Activated T-helper 1 cell treated with Interleukin-2 at 50 U/mL for 16 hours (primary cell): ENCODE measurements at places on chromosomes 2 and 18.

GRCh38 chr2:190105554-190105953, 43.0 kb upstream of the MSTN start:
- DNase-seq = no peak

DNA sequence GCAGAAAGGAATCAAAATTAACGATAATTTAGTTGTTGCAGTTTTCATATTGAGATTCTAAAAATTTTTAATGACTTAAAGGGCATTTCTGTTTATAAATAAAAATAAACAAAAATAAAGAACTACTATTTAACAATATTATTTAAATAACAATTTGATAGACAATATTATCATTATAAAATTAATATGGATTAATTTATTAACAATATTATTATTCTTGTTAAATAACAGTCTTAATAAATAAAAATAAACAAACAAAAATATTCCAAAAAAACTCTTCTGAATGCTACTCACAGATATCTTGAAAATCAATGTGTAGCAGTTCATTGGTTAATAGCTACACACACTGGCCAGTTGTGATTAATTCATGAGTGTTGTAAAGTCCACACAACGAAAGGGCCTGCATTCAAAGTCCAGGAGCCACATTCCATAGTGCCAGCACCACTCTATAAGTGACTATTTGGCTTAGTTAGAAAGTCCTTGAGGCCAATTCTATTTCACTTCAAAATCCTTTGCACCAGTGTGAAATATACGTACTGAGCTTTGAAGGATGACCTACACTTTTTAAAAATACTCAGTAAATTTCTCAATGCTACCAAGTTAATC, 117.1 kb downstream of the ZNF521 start:
- no peak for DNase-seq

GRCh38 chr2:104539649-104540048, 314.3 kb upstream of the POU3F3 start:
- no peak for DNase-seq

- DNase-seq = no peak
Observed at GRCh38 chr18:44900627-44901026, 219.9 kb downstream of the SETBP1 start.

GRCh38 chr18:11089931-11090715, 59.2 kb downstream of the PIEZO2 start:
- DNase-seq = no peak

DNA sequence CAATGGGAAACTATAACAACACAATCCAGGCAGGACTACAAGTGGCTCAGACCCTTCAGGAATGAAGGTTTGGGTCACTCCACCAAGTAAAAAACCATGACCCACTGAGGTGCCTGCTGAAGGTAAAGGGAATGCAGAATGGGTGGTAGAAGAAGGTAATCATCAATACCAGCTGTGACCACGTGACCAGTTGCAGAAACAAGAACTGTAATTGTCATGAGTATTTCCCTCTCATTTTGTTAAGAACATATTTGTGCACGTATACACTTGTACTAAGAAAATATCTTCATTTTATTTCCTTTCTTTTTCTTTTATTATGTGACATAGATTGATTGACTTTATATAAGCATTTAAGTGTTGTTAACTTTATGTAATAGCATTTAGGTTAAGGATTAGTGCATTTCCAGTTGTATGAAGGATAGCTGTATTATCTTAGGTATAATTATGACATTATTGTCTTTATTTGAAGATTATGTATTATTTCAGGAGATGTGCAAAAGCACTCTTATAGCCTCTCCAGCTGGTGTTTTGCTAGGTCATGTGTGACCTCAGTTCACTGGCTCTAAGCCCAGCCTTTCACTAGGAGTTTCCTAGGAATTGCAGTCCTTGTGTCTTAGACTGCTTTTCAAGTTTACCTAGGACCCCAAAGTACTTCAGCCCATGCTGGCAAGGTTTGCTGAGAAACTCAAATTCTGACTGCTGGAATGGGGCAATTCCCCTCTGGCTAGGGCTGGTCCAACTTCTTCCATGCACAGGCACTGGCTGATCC, 125.7 kb upstream of the DPP10 start:
- DNase-seq = no peak

- no peak for DNase-seq
Observed at GRCh38 chr2:8015848-8016600, 665.8 kb upstream of the ID2 start.

DNA sequence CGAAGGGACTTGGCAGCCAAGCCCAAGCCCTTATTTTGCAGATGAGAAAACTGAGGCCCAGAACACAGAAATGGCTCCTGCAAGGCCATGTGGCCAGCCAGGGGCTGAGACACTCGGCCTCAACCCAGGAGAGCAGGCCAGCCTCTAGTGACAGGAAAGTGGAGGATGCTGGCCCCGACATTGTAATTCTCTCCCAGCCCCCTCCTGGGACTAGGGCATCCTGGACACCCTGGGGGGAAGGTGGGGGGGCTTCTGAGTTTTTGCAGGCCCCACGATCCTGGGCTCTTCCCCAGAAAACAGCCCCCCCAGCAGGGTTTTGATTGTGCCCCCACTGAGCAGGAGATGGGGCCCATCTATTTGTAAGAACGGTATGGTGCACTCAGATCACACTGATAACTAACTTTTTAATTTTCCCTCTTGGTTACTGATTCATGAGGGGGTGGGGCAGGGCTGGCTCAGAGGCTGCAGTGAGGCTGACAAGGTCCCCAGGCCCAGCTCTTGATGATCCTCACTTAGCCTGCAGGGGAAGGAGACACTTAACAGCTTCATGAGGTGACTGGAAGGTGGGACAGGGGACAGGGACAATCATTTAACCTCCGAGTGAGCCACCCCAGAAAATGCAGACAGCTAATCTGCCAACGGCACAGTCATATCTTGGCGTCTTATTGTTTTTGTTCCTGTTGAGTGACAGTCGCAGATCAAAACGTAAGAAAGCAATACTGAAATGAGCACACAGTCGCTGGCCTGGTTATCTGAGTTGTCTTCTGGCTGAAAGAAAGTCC, 18.9 kb downstream of the SMAD7 start:
- no peak for DNase-seq

DNA sequence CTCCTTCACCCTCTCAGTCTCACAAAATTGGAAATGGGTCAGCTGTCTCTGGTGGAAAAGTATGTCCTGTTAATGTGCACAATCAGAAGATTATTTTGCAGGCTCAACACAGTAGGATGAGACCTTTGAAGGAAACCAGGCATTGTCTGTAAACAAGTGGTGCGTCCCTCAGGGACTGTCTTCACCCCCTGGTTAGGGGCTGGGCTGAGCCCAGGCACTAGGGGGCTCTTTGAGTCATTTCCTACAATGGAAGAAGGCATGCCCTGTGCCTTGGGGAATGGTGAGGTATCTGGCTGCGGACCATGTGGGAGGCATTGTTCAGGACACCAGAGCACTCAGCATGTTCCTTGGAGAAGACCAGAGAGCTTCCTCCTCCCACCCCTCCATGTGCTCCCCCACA, 26.8 kb downstream of the PKDCC start:
- DNase-seq = no peak

DNA sequence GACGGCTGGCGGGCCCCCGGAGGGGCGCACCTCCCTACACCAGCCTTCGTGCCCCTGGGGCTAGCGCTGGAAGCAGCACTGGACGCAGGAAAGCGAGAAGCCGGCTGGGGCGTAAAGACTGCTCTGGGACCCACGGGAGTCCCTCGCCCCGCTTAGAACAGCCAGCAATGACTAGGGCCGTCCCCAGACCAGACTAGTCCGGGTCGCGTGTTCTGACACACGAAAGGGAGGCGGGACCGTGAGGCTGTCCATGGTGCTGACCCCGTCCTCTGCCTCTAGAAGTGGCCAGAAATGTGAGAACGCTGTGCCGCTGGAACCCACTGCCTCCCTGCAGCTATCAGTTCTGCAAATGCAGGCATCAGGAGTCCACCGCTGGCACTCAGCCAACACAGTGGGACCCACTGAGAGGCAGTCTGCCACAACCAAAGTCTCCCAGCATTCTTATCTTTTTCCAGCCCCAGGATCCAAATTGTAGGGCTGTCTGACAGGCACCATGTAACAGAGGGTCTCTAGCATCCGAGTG, at the start of gene UCN:
UCN (minus strand) TSS at position 87 of the 523 bp plus-strand sequence. CDS start 550 bp downstream, outside the sequence.
- DNase-seq = no peak

DNA sequence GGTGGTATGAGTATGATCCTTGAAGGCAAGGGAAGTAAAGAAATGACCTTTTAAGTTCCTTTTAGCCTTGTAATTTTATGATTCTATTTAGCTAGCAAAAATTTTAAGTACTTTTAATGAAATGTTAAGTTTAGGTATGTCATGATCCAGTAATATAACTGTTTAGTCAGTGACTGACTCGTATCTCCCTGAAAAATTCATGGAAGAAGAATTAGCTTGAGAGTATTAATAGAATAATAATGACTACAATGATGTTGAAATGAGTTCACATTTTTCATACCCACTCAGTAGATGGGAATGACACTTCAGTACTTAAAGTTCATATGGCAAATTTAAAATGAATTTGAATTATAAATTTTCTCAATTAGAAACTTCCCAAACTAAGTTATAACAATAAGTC, 14.6 kb downstream of the RAB3GAP1 start:
- DNase-seq = no peak

DNA sequence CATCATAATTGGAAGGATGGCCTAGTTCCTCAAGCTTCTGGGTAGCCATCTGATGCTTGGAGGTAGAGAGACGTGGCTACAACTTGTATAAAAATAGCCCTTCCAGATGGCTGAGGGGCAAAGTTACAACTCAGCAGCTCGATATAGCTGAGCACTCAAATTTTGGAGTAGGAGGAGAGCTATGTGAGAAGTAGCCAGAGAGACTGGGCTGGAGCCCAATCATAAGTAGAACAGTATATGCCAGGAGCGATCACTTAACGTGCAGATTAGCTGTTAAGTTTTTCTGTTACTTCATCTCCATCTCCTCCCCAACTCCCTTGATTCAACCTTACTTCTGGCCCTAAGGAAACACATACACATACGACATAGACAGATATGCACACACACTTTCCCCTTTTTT, 28.8 kb downstream of the CNRIP1 start:
- no peak for DNase-seq

GRCh38 chr2:70979180-70979488, 704 bp downstream of the ANKRD53 start:
- no peak for DNase-seq

DNA sequence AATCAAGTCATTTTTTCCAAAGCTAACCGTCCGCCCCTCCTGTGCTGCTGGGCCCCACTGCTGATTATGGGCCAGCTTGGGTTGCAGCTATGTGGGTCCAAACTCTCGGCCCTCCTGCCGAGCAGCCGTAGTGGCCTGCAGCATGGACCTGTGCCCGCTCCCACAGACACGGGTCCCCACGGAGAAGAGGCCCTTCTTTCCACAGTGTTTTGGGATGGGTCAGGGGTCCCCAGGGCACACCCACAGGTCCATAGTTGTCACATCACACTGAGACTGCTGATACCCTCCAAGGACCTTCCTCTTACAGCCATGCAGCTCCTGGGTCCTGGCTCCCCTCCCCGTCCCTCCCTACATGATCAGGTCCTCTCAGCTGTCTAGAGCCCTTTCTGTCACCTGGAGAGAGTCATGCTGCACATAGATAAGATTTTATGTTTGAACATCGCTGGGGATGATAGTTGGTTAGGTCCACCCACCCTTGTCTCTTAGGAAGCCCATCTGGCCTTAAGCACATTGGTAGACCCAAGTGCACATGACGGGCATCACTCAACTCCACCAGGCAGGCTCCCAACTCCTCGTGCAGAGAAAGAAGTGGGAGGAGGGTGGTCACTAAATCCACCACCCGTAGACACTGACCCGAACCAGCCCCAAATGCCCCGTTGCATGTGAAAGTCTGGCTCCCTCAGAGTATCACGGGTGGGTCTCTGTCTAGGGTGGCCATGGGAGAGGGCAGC, 17.5 kb downstream of the GPR55 start:
- no peak for DNase-seq

DNA sequence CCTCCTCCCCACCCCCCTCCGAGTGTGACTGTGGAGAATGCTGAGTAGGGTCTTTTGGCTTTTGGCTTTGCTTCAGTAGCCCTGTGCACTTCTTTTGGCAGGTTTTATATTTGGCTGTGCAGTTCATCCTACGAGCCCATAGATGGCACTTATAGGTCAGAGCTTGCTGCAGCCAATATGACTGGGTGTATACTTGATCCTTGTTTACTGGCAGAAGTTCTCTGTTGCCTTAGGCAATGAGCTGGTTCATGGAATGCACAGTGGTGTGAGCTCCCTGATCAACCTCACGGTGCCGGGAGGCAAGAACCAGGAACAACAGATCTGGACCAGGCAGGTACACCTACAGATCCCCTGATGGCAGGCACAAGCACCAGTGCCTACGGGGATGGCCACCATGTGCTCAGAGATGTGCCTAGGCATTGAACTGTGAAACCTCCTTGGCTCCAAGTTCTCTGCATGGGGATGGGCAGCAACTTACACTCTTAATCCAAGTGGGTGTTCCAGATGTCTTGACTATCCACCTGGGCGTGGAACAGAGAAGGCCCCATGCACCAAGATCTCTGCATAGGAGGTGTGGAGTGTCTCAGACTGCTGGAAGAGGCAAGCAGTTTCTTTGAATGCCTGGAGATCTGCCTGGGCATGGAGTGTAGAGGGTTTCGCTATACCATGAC, 190.4 kb downstream of the KIAA1328 start:
- no peak for DNase-seq

DNA sequence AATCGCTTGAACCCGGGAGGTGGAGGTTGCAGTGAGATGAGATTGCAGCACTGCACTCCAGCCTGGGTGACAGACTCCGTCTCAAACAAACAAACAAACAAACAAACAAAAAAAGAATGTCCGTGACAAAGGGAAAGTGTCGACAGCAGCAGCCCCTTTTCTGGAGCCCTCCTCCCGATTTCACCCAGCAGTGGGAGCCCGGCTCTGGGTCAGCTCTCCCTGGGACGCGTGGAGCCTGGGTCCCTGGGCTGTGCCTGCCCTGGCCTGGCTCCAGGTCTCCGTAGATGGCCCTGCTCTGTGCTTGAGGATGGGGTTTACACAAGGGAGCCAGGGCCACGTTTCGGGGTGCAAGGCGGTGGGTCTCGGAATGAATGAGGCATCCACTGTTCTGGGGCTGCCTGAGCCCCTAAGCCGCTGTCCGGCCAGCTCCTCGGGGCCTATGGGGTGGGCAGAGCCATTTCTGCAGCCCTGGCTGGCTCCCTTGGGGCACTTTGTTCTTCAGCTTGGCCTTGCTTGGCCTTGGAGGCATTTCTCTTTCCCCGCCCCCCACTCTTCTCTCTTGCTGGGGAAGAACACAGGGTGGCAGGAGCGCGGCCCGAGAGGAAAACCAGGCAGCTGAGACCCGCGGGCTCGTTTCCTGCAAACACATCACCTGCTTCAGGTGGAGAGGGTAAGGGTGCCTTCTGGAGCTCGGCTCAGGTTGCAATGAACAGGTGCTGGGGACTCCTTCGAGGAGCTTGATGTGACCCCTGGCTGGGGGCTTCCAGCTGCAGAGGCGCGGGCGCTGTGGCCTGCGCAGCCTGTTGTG, 29.1 kb downstream of the RTP5 start:
- DNase-seq = no peak
